Left cardiac atrium (tissue), 4 donors: ENCODE measurements at places on chromosomes 12 and 14. TPM values are rescaled to one million over a fixed set of nuclear protein-coding genes. Genes with fewer than 3 reads are reported as not detected.
A peak's percentile ranks its signal among the peaks of the same experiment; 100 is the strongest.

- peak; percentile 64 for DNase-seq
These were observed 45.5 kb downstream of the PRIMA1 start for GRCh38 chr14:93742761-93743160.

GRCh38 chr12:26319511-26319910 lies 124.1 kb downstream of the SSPN start:
- peak; percentile 53 for DNase-seq

- no peak for DNase-seq
These were observed 14.7 kb upstream of the CDH24 start for GRCh38 chr14:23071921-23072539.

TRAF3 gene
- 15.7 TPM for total RNA-seq
